ENCODE measurements at places on chromosomes 3 and 15. TPM values are rescaled to one million over a fixed set of nuclear protein-coding genes. Genes with fewer than 3 reads are reported as not detected.

- H3K4me3 ChIP-seq: no peak overlapping the region
- no peaks in the 10 kb centered on the region for H3K27me3 ChIP-seq
- no peak for DNase-seq
- H3K27ac ChIP-seq: no peak overlapping the region
- H3K4me1 ChIP-seq: no peaks in the 10 kb centered on the region
These were observed 83.1 kb upstream of the VEPH1 start for GRCh38 chr3:157586293-157586692.

The GTPBP8 gene
- 34.3 TPM for total RNA-seq

- no peaks in the 10 kb centered on the region for H3K27me3 ChIP-seq
- no peak overlapping the region for H3K4me3 ChIP-seq
- DNase-seq: no peak
- H3K36me3 ChIP-seq: no peaks in the 10 kb centered on the region
These were observed 191.3 kb downstream of the ADAMTSL3 start for GRCh38 chr15:83845230-83845629.

GRCh38 chr3:83649692-83650091, 1309.1 kb upstream of the CADM2 start:
- H3K36me3 ChIP-seq: no peaks in the 10 kb centered on the region
- H3K4me3 ChIP-seq: no peak overlapping the region
- H3K4me1 ChIP-seq: no peaks in the 10 kb centered on the region
- H3K27ac ChIP-seq: no peak overlapping the region
- no peak for DNase-seq

GRCh38 chr15:83206526-83207008, 1.1 kb downstream of the HDGFL3 start:
- H3K36me3 ChIP-seq: no peaks in the 10 kb centered on the region
- no peak for DNase-seq
- H3K4me3 ChIP-seq: no peak overlapping the region
- H3K27ac ChIP-seq: no peak overlapping the region
- H3K4me1 ChIP-seq: peaks cover 4% of the 10 kb centered on the region
- no peaks in the 10 kb centered on the region for H3K27me3 ChIP-seq

GRCh38 chr3:78689378-78689777, 1078.4 kb downstream of the ROBO1 start:
- no peak overlapping the region for H3K4me3 ChIP-seq
- no peaks in the 10 kb centered on the region for H3K4me1 ChIP-seq
- H3K36me3 ChIP-seq: no peaks in the 10 kb centered on the region
- no peaks in the 10 kb centered on the region for H3K27me3 ChIP-seq
- H3K27ac ChIP-seq: no peak overlapping the region
- DNase-seq: no peak

DNA sequence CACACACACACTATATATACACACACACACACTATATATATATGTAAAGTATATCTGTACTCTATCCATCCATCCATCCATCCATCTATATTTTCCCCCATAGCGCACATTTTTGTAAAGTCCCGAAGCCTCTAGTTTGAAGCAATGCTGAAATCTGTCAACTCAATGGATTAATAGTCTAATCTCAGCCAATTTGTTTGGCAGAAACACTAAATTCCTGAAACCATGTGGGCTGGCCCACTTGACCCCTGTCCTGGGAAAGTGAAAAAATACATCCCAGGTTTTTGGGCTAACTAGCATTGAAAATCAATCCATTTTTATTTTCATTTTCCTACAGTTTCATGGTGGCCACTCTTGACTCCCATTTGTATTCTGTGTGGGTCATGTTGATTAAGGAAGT, 166.7 kb downstream of the SLCO3A1 start:
- no peak overlapping the region for H3K4me3 ChIP-seq
- H3K4me1 ChIP-seq: no peaks in the 10 kb centered on the region
- H3K27me3 ChIP-seq: no peaks in the 10 kb centered on the region
- DNase-seq: no peak
- H3K36me3 ChIP-seq: no peaks in the 10 kb centered on the region

The GCSAM gene
- total RNA-seq: not detected

- DNase-seq: no peak
- peaks cover 12% of the 10 kb centered on the region for H3K4me1 ChIP-seq
- H3K36me3 ChIP-seq: peaks cover 21% of the 10 kb centered on the region
- no peaks in the 10 kb centered on the region for H3K27me3 ChIP-seq
- H3K27ac ChIP-seq: no peak overlapping the region
- H3K4me3 ChIP-seq: peak overlapping the region; percentile 60
These were observed 445 bp downstream of the EFCAB12 start for GRCh38 chr3:129428007-129428375.

The RBPMS2 gene
- total RNA-seq: 4.1 TPM

GRCh38 chr3:113507501-113508067, 7.4 kb downstream of the SPICE1 start:
- H3K36me3 ChIP-seq: 0 out of 2 replicates have a peak, but pooled peaks cover 6% of the 10 kb centered on the region
- no peaks in the 10 kb centered on the region for H3K4me1 ChIP-seq
- DNase-seq: no peak
- H3K4me3 ChIP-seq: no peak overlapping the region
- H3K27ac ChIP-seq: no peak overlapping the region
- H3K27me3 ChIP-seq: no peaks in the 10 kb centered on the region

GRCh38 chr3:61736506-61736905, 175.1 kb downstream of the PTPRG start:
- DNase-seq: no peak
- no peak overlapping the region for H3K4me3 ChIP-seq
- H3K27ac ChIP-seq: no peak overlapping the region
- no peaks in the 10 kb centered on the region for H3K36me3 ChIP-seq
- H3K4me1 ChIP-seq: no peaks in the 10 kb centered on the region
- H3K27me3 ChIP-seq: no peaks in the 10 kb centered on the region

DNA sequence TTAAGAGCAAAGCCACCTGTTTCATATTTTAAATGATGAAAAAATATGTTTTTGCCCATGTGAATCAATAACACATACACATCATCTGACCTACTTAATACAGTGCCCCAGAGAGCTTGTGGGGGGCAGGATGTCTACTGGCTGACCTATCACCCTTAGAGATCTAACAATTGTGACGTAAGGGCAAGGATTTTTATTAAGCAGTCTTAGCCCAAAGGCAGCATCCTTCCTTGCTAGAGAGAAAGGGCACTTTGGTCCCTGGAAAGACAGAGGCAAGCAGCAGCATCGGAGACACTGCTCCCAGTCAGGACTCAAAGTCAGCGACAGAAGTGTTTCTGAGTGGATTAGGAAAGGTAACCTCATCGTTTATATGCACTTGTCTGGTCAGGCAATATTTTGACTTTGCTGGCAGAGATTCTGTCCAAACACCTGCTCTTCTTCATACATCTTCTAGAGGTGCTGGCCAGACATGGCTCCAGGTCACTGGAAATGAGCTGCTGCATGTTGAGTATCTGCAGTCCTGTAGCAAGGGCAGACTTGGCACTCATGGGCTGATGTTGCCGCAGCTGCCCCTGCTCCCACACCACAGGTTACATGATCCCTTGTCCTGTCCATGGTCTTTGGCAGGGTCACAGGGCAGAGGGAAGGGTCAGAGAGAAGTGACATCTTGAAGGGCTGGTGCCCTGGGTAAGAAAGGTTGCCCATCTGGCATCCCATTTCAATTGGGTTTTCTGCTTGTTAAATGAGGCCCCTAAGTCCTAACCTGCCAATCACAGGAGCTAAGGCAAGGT, 1.8 kb downstream of the CXCR6 start:
- no peak overlapping the region for H3K27ac ChIP-seq
- H3K4me3 ChIP-seq: no peak overlapping the region
- H3K27me3 ChIP-seq: no peaks in the 10 kb centered on the region
- no peak for DNase-seq
- no peaks in the 10 kb centered on the region for H3K4me1 ChIP-seq

The MOBP gene
- not detected for total RNA-seq

The DNAH12 gene
- total RNA-seq: 0.22 TPM

GRCh38 chr15:82081914-82082762, 36.3 kb upstream of the MEX3B start:
- no peak for DNase-seq
- H3K36me3 ChIP-seq: no peaks in the 10 kb centered on the region
- H3K27ac ChIP-seq: no peak overlapping the region
- H3K4me3 ChIP-seq: no peak overlapping the region
- peaks cover 89% of the 10 kb centered on the region for H3K27me3 ChIP-seq

The PRR20G gene
- total RNA-seq: not detected

The TLR9 gene
- 0.30 TPM for total RNA-seq

The LHFPL4 gene
- not detected for total RNA-seq

DNA sequence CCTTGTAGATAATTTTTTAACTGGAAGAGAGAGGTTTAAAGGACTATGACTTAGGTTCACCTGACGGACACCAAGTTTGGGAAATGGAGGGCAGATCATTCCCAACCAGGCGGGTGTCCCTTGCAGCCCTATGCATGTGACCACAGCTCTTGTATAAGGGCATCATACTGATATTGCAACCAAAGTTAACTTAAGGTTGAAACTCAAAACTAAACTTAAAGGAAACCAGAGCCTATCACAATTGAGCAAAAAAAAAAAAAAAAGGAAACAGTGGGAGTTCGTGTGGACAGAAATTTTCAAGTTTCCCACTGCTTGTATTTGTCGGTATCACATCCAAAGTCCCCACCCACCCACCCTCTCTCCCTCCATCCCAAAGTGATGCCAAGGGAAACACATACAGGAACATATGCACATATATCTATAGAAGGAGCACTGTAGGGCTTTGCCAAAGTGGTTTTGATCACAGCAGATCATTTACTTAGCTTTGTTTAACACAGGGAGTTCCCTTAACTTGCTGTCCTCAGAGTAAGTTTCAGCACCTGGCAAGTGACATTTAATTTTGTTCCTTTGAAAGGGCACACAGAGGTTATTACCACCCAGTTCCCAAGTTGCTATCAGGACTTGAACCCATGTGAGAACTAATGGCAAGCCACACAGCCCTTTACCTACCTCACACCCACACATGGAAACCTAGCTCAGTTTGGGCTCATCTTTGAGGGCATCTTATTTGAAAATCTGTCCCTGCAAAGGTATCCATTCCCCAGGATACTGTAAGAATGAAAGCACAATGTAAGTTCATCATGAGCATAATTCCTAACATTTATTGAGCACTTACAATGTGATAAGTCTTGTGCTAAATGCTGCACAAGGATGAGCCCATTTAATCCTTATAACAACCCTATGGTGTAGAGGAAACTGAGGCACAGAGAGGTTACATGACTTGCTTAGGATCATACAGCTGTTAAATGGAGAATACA, 204.5 kb upstream of the CMC1 start:
- H3K36me3 ChIP-seq: no peaks in the 10 kb centered on the region
- no peaks in the 10 kb centered on the region for H3K4me1 ChIP-seq
- H3K27me3 ChIP-seq: no peaks in the 10 kb centered on the region
- H3K4me3 ChIP-seq: no peak overlapping the region
- H3K27ac ChIP-seq: no peak overlapping the region

GRCh38 chr3:70564552-70564951, 252.1 kb upstream of the MDFIC2 start:
- no peak overlapping the region for H3K4me3 ChIP-seq
- no peak for DNase-seq
- no peak overlapping the region for H3K27ac ChIP-seq
- no peaks in the 10 kb centered on the region for H3K4me1 ChIP-seq
- H3K36me3 ChIP-seq: no peaks in the 10 kb centered on the region
- H3K27me3 ChIP-seq: no peaks in the 10 kb centered on the region

The CCDC71 gene
- total RNA-seq: 17.8 TPM

The FBLN2 gene
- 1.8 TPM for total RNA-seq

GRCh38 chr15:26391567-26392194, 381.2 kb downstream of the GABRB3 start:
- no peaks in the 10 kb centered on the region for H3K36me3 ChIP-seq
- H3K4me3 ChIP-seq: no peak overlapping the region
- H3K4me1 ChIP-seq: no peaks in the 10 kb centered on the region
- DNase-seq: no peak
- no peak overlapping the region for H3K27ac ChIP-seq

GRCh38 chr3:16031434-16031833, 143.0 kb upstream of the GALNT15 start:
- DNase-seq: no peak
- H3K27me3 ChIP-seq: no peaks in the 10 kb centered on the region
- H3K4me1 ChIP-seq: no peaks in the 10 kb centered on the region
- H3K4me3 ChIP-seq: no peak overlapping the region

GRCh38 chr15:51186891-51187290, 92.2 kb upstream of the TNFAIP8L3 start:
- no peak for DNase-seq
- no peak overlapping the region for H3K4me3 ChIP-seq
- H3K4me1 ChIP-seq: no peaks in the 10 kb centered on the region
- H3K27ac ChIP-seq: no peak overlapping the region
- H3K27me3 ChIP-seq: peaks cover 22% of the 10 kb centered on the region
- no peaks in the 10 kb centered on the region for H3K36me3 ChIP-seq

The IL5RA gene
- total RNA-seq: not detected

DNA sequence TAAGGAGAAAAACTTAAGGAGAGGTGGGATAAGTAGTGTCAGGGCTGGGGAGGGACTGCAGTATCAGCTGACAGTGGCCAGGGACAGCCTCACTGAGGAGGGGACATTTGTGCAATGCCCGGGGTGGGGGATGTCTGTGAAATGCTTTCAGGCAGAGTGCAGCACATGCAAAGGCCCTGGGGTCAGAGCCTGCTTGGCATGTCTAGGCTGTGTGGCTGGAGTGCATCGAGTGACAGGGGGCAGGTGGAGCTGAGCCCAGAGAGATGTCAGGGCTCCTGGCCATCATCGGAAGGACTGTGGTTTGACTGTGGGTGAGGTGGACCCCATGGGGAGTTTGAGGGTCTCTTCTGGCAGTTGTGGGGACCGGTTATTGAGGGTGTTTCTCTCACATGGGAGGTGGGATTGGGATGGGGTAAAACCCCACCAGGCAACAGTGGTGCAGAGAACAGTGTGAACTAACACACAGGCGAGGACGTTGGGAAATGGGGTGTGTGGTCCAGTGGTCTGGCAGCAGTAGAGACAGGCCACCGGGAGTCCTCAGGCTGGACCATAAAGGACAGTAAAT, 61.2 kb downstream of the FBLN2 start:
- no peaks in the 10 kb centered on the region for H3K36me3 ChIP-seq
- H3K27ac ChIP-seq: no peak overlapping the region
- H3K4me1 ChIP-seq: no peaks in the 10 kb centered on the region

All from PC-9 (cell line).